NCI-H1930 (cell line): ENCODE measurements at places on chromosomes 3 and 15.

GRCh38 chr15:55526559-55527036 is 18.6 kb upstream of the DNAAF4 start:
- no peak for DNase-seq

- no peak for DNase-seq
Measured at GRCh38 chr3:71117572-71118247, 465.8 kb downstream of the FOXP1 start.

GRCh38 chr3:8457039-8457438 is 44.6 kb upstream of the LMCD1 start:
- DNase-seq: no peak

DNA sequence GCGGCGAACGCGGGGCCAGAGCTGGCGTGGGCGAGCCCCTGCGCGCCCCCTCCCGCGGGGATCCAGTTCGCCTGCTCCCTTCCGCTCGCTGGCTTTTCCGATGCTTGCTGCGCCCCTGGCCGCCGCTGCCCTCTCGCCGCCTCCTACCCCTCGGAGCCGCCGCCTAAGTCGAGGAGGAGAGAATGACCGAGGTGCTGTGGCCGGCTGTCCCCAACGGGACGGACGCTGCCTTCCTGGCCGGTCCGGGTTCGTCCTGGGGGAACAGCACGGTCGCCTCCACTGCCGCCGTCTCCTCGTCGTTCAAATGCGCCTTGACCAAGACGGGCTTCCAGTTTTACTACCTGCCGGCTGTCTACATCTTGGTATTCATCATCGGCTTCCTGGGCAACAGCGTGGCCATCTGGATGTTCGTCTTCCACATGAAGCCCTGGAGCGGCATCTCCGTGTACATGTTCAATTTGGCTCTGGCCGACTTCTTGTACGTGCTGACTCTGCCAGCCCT is 721 bp downstream of the P2RY1 start:
- no peak for DNase-seq

- no peak for DNase-seq
Measured at GRCh38 chr3:19103510-19103909, 44.8 kb upstream of the KCNH8 start.

- DNase-seq: no peak
Measured at GRCh38 chr3:39065197-39065596, 13.4 kb downstream of the WDR48 start.

DNA sequence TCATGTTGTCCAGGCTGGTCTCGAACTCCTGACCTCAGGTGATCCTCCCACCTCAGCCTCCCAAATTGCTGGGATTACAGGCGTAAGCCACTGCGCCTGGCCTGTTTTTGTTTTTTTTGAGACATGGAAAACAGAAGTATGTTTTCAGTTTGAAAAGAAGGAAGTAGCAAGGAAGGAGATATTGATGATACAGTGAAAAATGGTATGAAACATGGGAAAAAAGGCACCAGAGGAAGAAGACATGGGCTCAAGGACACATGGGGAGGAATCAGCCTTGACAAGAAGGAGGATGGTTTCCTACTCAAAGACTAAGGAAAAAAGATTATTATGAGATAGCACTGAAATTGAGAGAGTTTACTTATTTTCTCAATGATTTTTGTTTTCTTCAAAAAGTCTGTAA is 30.7 kb downstream of the FMN1 start:
- DNase-seq: no peak

- DNase-seq: no peak
Measured at GRCh38 chr15:49888323-49888693, 230.7 kb downstream of the ATP8B4 start.

DNA sequence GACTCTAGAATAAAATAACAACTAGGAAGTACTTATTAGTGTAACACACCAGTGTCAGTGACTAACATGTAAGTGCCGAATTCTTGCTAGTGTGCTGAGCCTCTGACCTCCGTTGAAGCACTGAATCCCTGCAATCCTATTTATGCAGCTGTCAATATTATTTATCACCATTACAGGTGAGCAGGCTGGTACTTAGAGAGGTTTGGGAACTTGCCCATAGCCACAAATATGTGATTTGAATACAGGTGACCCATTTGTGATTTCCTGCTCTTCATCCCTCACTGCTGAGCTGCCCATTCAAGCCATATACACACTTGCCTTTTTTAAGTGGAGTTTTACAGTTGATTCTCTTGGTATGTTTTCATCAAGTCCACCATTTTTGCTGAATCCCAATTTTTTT is 12.2 kb downstream of the EIF4E3 start:
- DNase-seq: no peak

- DNase-seq: no peak
Measured at GRCh38 chr15:34809186-34809585, 13.8 kb upstream of the ACTC1 start.

DNA sequence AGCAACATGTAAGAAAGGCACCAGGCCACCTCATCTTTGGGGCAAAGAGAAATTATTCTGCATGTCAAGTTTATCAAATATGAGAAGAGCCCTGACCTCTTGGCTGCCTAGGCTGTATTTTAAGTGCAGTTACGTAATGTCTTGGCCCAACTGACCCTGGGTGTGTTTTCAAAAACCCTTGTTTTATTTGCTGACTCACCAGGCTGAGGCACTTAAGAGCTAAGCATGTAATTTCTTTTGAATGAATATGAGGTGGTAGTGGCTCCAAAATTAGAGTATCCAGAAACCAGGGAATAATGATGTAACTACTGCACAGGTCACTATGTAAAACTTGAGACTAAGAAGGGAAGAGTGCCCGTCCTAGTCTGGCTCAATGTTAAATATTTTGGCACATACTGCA is 24.3 kb downstream of the PGPEP1L start:
- no peak for DNase-seq

GRCh38 chr3:18868911-18869689 is 279.2 kb upstream of the KCNH8 start:
- DNase-seq: no peak

- DNase-seq: no peak
Measured at GRCh38 chr3:190261740-190262139, 60.5 kb downstream of the CLDN1 start.

- DNase-seq: no peak
Measured at GRCh38 chr3:178690571-178690970, 154.3 kb downstream of the KCNMB2 start.

DNA sequence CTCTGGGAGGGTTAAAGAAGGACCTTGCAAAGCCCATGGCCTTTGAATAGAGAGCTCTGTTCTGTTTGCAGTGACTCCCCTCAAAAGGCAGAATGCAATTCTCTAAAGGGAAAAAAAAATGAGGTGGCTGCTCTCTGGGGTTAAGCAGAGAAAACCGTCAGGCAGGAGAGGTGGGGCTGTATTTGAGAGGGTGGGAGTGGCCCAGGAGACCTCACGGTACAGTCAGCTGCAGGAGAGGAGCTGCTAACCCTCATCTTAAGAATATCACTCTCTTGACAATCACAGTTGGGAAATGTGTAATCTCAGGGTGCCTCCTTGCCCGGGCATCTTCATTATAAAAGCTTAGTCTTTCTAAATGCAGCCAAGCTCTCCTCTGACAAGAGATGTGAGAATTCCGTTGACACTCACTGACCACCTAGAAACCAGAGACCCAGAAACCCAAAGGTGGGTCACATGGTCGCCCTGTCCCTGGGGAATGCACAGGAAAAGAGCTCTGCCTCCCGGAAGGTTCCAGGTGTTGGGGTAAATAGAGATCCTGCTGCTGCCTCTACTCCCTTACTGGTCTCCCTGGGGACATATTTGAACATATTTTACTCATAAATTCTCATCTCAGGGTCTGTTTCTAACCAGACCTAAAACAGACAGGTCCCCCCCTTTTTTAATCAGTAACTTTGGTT is 159.1 kb upstream of the CTDSPL start:
- no peak for DNase-seq

DNA sequence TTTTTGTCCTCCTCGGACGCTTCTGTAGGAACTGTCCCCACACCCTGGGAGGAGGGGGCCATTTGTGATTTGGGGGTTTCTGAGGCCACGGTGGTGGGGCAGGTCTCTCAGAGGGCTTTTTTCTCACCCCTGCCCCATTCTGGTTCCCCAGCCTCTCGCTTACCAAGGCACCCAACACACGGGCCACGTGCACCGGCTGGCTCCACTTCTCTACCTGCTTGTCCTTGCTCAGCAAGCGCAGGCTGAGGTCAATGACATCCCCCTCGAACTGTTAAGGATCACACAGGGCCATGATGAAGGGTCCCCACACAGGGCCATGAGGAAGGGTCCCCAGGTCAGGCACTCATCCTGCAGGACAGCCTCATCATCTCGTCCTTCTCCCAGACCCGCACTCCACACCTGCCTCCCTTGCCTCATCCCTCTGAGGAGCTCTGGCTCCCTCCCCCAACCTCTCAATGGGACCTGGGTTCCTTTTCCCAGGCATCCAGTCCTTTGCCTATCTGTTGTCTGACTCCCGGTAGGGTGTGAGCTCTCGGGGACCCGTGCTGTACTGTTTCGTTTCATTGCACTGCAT is 10.6 kb downstream of the EPB42 start:
- DNase-seq: no peak

DNA sequence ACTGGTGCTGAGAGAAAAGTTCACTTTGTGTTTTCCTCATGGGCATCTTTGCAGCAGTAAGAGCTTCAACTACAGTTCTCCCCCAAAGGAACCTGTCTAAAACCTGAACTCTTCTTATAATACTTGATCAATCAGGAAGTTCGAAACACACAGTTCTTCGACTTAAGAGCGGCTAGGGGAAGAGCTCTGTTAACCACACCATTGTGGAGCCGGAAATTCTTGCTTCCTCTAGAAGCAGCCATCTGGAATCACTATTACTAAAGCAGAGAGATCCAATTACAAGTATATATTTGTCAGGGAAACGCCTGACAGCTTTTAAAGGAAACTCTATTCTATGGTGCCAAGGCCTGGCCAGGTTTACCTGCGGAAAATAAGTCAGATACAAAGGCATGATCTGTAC is 337.3 kb upstream of the CBLB start:
- no peak for DNase-seq

GRCh38 chr3:129504471-129505100 is 23.9 kb upstream of the RHO start:
- no peak for DNase-seq

DNA sequence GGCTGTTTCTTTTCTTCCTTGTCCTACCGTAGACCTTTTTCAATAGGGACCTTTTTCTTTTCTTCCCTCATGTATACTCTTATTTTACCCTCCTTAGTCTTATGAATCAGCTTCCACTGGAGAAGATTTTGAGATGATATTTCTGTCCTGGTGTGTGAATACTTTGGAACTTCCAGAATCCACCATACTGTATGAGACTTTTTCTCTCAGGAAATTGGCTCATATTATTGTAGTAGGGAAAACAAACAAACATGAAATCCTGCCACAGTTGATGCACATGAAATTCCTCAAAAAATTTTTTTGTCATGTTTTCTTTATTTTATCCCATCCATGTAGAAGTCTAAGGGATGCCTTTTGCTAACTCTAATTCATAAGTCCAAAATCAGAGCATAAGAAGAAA is 289.3 kb upstream of the PLSCR5 start:
- no peak for DNase-seq

DNA sequence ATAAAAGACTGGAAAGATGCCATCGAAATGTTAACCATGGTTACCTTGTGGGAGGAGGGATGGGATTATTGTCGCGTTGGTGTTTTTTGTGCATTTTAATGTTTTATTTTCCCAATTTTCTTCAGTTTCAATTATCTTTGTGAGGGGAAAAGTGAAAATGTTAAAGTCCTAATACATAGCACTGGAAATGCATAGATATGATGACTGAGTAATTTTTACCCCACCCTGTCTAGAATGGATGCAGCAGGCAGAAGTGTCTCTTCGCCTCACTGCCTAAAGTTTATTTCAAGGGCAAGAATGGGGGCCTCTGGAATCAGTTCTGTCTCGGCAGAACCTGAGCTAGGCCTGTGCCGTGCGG is 11.5 kb downstream of the FOXL2 start:
- no peak for DNase-seq

- DNase-seq: no peak
Measured at GRCh38 chr15:74618841-74619596, 3.4 kb downstream of the CLK3 start.

DNA sequence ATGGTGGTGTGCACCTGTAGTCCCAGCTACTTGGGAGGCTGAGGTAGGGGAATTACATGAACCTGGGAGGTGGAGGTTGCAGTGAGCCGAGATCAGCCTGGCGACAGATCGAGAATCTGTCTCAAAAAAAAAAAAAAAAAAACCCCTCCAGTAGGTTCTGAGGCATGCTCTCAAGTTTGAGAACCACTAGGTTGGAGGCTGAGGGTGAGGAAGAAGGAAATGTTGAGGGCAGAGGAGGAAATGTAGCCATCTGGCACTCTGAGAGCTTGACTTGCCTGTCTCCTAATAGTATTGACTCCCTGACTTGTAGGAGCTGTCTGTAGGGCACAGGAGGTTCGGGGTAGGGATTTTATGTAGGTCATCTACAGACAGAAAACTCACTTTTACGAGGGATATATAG is 204.6 kb downstream of the OPA1 start:
- no peak for DNase-seq

DNA sequence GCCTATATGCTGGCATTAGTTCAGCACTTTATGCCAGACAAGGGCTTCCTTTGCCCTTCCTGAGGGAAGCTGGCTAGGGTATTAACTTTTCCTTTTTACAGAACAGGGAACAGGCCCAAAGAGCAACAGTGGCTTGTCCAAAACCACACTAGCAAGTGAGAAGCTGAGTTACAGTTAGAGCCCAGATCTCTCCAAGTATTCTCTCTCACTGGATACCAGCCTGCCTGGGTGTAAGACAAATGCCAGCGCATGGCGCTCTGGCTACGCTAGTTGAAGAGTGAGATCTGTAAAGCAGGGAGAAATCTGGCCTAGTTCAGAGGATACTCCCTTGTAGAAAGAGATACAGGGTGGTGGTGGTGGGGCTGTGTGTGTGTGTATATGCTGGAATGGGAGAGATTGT is 38.4 kb downstream of the RAB11A start:
- DNase-seq: no peak

GRCh38 chr15:73555080-73555479 is 78.1 kb downstream of the NPTN start:
- no peak for DNase-seq

DNA sequence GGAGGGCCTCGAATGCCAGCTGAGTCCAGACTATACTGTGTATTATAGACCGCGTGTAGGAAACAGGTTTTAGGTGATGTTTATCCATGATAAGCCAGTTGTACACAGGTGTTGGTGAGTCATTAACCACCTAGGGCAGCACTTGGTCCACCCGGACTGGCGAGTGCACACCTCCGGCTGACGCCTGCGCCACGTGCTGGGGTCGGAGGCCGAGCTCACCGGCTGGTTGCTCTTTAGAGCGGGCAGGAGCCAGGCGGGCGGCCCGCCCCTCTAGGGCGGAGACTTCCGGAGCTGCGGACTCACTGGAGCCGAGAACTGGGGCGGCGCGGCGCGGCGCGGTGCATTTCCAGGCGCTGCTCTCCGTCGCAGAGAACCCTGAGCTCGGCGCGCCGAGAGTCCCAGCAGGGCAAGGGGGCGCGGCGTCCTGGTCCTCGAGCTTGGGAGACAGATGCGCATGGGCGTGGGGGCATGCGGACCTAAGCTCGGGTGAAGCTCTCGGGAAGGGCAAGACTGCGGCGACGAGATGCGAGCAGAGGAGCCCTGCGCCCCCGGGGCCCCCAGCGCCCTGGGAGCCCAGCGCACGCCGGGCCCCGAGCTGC is at the start of gene ESYT3:
TSS of gene ESYT3 (plus strand) at position 341 of the 599 bp plus-strand sequence. CDS start at position 524, 183 bp downstream.
- DNase-seq: peak; percentile 40
